Activated naive CD8-positive, alpha-beta T cell treated with anti-CD3 and anti-CD28 coated beads, Interleukin-2, amount 50 U/mL, for 16 hours (primary cell): ENCODE measurements at places on chromosomes 3 and 15.

GRCh38 chr3:71606582-71606981, 23.1 kb upstream of the FOXP1 start:
- DNase-seq: no peak

- peak; percentile 38 for DNase-seq
Measured at GRCh38 chr3:51682079-51682478, 11.0 kb downstream of the TEX264 start.

DNA sequence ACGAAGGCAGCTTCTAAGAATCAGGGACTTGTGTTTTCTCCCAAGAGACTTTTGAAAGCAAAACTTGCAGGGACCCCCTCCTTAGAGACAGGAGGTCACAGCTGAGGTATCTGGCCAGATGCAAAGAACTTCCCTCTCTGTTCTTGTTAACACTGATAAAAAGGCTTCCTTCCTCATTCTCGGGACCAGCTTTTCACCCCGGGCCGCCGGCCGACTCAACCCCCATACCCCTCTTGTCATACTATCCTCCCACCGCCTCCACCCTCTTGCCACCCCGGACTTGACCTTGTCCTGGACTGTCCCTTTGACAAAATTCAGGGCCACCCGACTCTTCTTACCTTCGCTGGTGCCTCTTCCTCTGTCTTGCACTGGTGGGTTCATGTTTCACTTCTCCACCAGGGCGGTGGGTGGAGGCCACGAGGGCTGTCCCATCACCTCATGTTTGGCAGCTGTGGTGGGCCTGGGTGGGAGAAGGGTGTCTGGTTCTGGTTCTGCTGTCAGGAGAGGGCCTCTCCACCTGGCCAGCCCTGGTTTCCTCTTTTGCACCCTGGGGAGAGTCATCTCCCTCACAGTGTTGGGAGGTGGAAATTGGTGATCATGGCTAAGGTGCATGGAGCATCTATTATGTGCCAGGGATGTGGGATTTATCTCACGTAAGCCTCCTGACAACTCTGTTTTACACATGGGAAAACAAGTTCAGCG, 32.5 kb downstream of the BHLHE40 start:
- DNase-seq: no peak

- no peak for DNase-seq
Measured at GRCh38 chr15:76976572-76977270, 18.2 kb upstream of the PSTPIP1 start.
